ENCODE measurements at places on chromosomes 7 and 10. TPM values are rescaled to one million over a fixed set of nuclear protein-coding genes. Genes with fewer than 3 reads are reported as not detected.

The VWDE gene
- not detected for total RNA-seq

The H2BK1 gene
- total RNA-seq = not detected

The ALOX5 gene
- not detected for total RNA-seq

The GPNMB gene
- total RNA-seq = 214 TPM

The VOPP1 gene
- 100 TPM for total RNA-seq

The TMEM130 gene
- total RNA-seq = 1.0 TPM

The SLC26A5 gene
- total RNA-seq = not detected

The DGKI gene
- 12.7 TPM for total RNA-seq

The TAS2R4 gene
- total RNA-seq = 1.9 TPM

The RBM33 gene
- 26.8 TPM for total RNA-seq

The FBXL13 gene
- total RNA-seq = 2.0 TPM

The PKD2L1 gene
- not detected for total RNA-seq

The PNLIPRP3 gene
- not detected for total RNA-seq

The BLNK gene
- not detected for total RNA-seq

The ARHGAP22 gene
- 85.4 TPM for total RNA-seq

The TUBGCP2 gene
- total RNA-seq = 64.7 TPM

The SPDYE5 gene
- total RNA-seq = not detected

The EVX1 gene
- total RNA-seq = not detected

The NRG3 gene
- not detected for total RNA-seq

The SYT15B gene
- not detected for total RNA-seq

The TMEM176B gene
- total RNA-seq = not detected

The C10orf53 gene
- not detected for total RNA-seq

The PARP12 gene
- 19.4 TPM for total RNA-seq

The CALML3 gene
- total RNA-seq = not detected

The PSMC2 gene
- 169 TPM for total RNA-seq

The CYP2W1 gene
- not detected for total RNA-seq

The GRID2IP gene
- total RNA-seq = not detected

The GARIN1A gene
- total RNA-seq = 1.3 TPM

The SH2B2 gene
- 3.1 TPM for total RNA-seq

The CTTNBP2 gene
- total RNA-seq = 1.2 TPM

The CYP2C19 gene
- total RNA-seq = not detected

The AKR1C8 gene
- not detected for total RNA-seq

The IPMK gene
- total RNA-seq = 8.5 TPM

The SORCS1 gene
- not detected for total RNA-seq

The FGF8 gene
- total RNA-seq = not detected
